Dermis microvascular lymphatic vessel endothelial cell (primary cell): ENCODE measurements at places on chromosomes 2 and 18.

GRCh38 chr2:6855860-6856547 is 9.7 kb downstream of the CMPK2 start:
- no peak for DNase-seq

DNA sequence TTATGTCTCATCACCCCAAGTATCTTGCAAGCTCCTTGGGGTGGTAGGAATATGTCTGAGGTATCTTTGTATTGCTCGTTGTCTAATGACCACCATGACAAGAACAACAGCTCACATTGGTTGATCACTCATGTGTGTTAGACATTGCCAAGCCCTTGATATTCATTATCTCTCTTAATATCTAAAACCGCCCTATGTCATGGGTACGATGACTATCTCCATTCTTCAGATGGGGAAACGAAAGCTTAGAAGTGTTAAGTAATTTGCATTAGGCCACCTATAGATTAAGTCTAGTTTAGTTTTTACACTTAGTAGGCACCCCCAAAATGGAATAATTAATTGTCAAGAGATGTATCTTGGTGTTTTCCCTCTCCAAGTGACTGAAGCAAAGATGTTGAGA is 57.0 kb downstream of the ICOS start:
- DNase-seq, result no peak

GRCh38 chr2:43241558-43241957 is 15.2 kb upstream of the ZFP36L2 start:
- no peak for DNase-seq

GRCh38 chr2:216171011-216171410 is 61.9 kb downstream of the XRCC5 start:
- no peak for DNase-seq

- DNase-seq, result no peak
Observed at GRCh38 chr18:524466-524865, 24.0 kb upstream of the COLEC12 start.

DNA sequence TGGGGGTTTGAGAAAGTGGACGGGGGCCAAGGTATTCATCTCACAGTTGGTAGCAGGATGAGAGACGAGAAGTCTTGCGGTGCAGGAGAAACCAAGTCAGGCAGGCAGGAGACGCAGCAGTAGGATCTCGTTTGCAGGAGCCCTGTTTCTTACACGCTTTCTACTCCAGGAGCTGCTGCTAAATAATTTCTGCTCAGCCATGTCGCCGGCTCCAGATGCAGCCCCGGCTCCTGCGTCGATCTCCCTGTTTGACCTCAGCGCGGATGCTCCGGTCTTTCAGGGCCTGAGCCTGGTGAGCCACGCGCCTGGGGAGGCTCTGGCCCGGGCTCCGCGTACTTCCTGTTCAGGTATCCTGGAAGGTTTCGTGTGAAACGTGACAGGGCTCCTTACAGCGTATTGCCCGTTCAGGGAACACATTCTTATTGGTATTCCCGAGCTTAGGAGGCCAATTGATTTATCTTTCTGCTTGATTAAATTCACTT is 494 bp downstream of the ANKZF1 start:
- DNase-seq, result peak; percentile 64

DNA sequence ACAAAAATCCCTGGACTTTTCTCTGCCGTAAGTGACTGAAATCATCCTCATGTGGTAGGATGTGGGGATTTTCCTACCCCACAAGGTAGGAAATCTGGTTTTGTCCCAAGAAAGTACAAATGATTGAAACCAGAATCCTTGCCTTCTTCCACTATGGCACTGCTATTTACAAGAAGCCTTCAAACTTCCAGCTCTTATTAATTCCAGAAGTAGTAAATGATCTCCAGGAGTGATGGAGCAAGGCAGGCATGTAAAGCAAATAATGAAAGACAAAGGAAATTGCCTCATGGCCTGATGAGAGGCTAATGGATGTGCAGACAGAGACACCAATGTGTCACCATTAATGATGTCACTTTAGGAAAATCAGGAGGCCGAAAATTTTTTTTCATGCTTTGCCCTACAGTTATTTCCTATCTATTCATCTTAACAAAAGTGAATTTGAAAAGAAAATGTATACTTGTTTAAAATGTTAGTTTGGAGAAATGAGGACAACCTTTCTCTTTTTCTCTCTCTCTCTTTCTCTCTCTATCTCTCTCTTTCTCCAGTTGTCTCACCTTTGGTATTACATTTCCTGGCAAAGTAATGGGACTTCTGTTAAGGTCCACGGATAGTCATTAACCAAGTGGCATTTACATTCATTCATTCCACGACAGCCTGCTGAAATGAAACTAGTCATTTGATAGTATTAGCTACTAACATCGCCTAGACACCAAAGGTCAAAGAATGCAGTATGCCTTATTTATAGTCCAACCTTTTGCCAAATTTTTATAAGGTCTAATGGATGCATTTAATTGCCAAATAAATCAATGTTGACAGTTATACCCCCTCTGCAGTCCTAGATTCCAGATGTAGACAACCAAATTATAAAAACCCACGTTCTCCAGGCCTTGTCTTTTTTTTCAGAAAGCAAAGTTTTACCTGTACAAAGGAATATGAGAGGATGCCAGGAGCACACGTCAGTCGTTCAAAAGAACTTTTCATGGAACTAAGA is 5.0 kb upstream of the EVA1A start:
- DNase-seq, result no peak

GRCh38 chr2:109282865-109283264 is 153.9 kb downstream of the SH3RF3 start:
- DNase-seq, result no peak

GRCh38 chr18:75107931-75108276 is 101.0 kb downstream of the PTGR3 start:
- DNase-seq, result no peak

DNA sequence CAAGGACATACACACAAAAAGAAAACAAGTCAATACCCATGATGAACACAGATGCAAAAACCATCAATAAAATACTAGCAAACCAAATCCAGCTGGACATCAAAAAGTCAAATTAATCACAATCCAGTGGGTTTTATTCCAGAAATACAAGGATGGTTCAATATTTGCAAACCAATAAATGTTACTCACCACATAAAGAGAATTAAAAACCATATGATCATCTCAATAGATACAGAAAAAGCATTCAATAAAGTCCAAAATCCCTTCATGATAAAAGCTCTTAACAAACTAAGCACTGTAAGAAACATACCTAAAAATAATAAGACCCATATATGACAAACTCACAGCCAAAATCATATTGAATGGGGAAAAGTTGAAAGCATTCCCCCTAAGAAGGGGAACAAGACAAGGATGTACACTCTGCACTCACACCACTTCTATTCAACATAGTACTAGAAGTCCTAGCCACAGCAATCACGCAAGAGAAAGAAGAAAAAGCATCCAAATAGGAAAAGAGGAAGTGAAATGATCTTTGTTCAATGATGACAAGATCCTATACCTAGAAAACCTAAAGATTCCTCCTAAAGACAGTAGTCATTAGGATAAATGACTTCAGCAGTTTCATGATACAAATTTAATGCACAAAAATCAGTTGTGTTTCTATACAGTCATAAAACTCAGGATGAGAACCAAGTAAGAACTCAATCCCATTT is 62.6 kb downstream of the TRAPPC8 start:
- no peak for DNase-seq
